ENCODE measurements at places on chromosomes 12 and 14.

- DNase-seq: no peak
Measured at GRCh38 chr12:67390273-67390672, 121.1 kb downstream of the CAND1 start.

GRCh38 chr14:95068080-95068479 is 89.2 kb downstream of the DICER1 start:
- DNase-seq: no peak

DNA sequence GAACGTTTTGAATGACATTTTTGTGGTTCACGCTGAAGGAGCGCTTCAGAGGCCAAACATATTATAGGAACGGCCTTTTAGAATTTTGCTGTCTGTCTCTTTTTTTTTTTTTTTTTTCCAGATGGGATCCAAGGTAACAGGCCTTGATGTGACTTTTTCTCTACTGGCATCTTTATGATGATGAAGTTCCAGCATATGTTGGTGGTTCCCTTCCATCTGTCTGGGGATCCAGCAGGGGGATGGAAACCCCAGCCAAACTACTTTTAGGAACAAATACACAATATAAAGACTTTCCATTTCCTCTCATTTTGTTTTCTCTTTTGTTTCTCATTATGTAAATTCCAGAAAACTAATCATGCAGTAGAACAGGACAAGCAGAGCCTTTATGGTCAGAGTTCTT is 239.3 kb upstream of the PRICKLE1 start:
- no peak for DNase-seq

DNA sequence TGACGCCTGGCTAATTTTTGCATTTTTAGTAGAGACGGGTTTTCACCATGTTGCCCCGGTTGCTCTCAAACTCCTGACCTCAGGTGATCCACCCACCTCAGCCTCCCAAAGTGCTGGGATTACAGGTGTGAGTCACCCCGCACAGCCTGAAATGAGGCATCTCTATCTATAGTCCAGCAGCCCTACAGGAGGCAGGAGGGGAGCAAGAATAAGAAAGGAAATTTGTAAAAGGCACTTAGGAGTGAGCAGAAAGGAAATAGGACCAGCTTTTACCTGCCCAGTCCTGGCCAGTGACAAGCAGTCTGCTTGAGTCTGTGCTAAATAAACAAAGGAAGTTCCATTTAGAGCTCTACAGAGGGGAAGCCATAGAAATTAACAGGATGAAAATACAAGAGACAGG is 15.0 kb upstream of the PSMA6 start:
- DNase-seq: no peak

DNA sequence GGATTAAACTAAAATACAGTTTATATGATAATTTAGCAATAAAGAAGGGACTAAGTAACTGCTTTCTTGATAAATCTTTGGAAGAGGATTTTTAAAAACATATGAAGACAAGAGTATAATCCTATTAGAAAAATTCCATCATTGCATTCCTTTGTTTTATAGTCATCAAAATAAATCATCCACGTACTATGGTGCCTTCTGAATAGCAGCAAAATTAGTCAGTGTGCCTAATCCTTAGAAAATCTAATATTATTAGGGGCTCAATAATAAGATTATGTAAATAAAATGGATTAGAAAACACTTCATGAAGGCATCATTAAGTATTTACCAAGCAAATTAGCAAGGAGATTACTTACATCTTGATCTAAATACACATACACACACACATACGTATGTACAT is 102.1 kb downstream of the KCNH5 start:
- no peak for DNase-seq
